ENCODE measurements at places on chromosomes 16 and 17.

GRCh38 chr17:27651411-27652345, 20.7 kb downstream of the LGALS9 start:
- peak; percentile 42 for DNase-seq

GRCh38 chr17:81957691-81958432, 3.1 kb downstream of the NOTUM start:
- no peak for DNase-seq

DNA sequence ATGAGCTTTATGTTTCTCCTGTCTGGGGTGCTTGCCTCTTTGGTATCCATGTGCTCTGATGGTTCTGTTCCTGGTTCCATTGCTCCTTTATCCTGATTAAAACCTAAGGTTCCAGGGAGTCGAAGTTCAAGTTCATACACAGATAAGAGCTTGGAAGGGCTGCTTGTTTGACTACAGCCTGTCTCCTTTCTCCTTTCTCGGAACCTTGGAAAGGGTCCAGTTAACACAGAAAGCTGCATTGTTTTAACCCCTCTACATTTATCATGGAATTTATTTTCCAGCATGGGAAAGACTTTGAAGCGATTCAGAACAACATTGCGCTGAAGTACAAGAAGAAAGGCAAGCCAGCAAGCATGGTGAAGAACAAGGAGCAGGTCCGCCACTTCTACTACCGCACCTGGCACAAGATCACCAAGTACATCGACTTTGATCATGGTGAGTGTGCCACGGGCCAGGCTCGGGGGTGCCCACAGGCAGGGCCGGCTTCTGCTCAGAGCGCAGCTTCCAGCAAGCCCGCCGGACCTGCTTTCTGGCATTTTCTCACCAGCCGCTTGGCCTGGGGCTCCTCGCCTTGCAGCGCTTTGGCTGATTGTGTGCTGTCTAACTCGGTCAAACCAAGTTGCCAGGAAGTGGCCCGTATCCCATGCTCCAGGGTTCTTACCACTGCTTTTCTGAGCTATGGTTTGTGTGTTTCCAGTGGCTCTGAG, 19.9 kb downstream of the CRAMP1 start:
- DNase-seq, result no peak

GRCh38 chr16:16154281-16154951, 68.9 kb downstream of the ABCC6 start:
- DNase-seq, result no peak

DNA sequence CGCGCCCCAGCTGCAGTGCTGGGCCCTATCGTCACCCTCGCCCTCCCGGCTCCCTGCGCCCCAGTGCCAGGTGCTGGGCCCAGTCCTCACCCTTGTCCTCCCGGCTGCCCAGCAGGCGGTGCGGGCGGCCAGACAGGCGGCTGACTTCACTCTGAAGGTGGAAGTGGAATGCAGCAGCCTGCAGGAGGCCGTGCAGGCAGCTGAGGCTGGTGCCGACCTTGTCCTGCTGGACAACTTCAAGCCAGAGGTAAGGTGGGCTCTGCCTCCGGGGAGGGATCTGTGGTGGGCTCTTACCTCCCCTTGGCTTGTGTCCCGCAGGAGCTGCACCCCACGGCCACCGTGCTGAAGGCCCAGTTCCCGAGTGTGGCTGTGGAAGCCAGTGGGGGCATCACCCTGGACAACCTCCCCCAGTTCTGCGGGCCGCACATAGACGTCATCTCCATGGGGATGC, 17.9 kb downstream of the QPRT start:
- no peak for DNase-seq

DNA sequence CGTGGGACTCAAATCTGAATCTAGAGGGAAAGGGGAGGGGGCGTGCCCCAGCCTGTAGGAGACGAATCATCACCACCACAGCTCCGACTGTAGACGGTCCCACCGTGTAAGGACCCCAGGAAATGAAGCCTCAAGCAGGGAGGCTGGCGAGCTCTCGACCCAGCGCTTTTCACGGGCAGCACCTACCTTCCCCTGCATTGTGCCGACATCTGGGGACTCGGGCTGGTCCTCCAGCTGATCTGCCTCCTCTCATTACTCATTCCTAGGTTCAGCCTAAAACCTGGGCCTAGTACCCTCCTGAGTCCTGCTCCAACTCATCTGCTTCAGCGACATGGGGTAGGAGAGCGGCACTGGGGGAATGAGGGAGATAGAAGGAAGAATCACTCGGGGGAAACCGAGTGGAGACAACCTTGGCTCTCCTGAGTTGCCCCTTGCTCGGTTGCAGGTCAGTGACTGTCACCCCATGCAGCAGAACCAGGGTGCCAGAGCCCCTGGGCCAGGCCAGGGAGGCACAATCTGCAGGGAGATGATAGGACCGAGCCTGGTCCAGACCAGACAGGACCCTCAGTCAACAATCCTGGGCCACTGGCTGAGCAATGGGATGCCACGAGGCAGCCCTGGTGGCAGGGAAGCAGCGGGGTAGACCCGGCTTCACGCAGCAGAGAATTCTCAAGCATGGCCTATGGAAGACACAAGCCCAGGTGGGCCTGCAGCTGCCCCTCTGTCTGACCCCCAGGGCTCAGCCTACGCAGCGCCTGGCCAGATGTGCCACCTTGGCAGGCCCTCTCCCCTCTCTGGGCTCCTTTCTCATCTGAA, 833 bp upstream of the BCAR1 start:
- no peak for DNase-seq

GRCh38 chr16:84811529-84811928, 8.3 kb upstream of the CRISPLD2 start:
- no peak for DNase-seq

DNA sequence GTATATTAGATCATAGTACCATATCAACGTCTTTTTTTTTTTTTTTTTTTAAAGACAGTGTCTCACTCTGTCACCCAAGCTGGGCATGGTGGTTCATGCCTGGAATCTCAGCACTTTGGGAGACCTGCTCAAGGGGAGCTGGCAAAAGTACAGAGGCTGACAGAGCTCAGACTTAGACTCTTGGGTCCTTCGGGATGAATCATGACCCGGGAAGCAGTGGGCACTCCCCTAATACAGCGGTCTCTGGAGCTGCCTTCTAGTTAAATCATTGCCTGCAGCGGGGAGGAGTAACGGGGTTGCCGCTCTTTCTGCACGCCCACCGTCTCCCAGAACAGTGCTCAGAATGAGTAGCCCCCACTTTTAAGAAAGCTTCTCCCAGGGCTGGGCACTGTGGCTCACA, 174.4 kb downstream of the CPPED1 start:
- peak; percentile 82 for DNase-seq

DNA sequence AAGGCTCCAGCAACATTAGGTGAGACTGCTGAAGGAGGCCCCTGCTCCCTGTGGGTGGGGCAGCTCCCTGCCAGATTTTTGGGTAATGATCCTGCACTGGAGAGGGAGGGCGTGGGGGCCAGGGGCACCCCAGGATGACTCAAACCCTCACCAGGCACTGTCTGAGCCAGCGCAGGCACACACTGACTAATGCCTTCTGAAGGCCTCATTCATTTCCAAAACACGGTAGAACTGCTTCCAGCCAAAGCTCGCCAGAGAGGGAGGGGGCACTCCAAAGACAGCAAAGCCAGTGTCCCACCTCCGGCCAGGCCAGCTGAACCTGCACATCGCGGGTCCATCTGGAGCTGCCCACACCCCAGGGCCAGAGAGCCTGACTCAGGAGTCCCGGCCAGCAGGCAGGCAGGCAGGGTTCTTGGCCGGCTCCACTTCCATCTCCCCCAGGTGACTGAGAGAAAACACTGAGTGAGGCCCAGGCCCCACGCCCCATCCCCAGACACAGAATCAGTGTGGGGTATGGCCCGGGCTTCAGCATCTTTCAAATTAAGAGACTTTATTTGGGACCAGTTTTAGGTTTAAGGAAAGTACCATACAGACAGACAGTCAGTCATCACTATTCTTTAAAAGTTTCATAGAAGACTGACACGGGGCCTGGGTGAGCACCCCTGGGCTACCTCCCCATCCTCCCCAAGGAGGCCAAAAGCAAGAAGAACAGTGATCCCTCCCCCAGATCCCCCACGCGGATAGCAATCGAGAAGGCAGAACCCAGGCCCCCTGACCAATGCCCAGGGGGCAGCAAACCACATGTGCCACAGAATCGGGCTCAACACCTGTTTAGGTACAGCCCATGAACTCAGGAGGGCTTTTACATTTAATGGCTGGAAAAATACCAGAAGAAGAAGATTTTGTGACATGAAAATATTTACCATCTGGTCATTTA, 2.3 kb downstream of the PIEZO1 start:
- DNase-seq, result peak; percentile 89

- no peak for DNase-seq
Observed at GRCh38 chr16:18800293-18800692, 1.1 kb downstream of the ARL6IP1 start.

DNA sequence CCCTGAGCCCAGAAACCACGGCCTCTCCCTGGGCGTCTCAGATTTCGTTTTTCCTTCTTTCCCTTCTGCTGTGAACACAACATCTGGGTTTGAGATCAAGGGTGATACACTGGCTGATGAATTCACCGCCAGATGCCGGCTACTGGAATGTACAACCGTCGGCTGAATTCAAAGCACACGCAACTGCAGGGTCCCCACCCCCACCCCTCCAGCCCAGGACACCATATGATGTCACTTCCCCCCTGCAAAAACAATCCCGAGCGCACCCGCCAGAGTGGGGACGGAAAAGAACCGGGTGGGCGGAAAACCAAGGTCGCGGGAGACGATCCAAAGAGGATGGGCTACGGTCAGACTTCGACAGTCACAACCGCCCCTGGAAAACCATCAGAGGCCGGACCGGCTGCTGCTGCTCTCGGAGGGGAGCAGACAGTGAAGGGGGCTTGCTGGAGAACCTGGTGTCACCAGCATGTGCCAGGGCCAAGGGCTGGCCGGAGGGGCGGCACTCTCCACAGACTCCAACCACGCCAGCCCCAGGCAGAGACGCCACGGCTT, 23.3 kb downstream of the CEP295NL start:
- no peak for DNase-seq

- DNase-seq, result no peak
Observed at GRCh38 chr17:6233856-6234255, 163.7 kb downstream of the WSCD1 start.

- DNase-seq, result no peak
Observed at GRCh38 chr17:36629970-36630502, 28.7 kb downstream of the MRM1 start.

DNA sequence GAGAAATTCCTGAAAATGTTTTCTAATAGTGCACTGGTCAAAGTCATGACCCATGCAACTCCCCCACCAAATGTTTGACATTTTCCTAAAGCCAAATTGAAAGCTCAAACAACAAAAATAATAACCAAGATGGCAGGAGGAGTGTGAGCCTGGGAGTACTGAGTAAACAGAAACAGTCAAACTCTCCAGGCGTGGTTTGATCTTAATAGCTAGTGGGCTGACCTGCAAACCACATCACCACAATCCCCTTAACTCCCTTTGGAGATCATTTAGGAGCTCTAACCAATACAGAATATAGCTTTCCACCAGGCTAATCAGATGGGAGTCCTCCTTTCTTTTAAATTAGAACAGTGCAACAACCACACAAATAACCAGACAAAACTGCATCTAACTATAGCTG, 19.2 kb upstream of the MEIOC start:
- DNase-seq, result no peak

- peak; percentile 53 for DNase-seq
Observed at GRCh38 chr17:72150632-72151460, 30.0 kb downstream of the SOX9 start.

DNA sequence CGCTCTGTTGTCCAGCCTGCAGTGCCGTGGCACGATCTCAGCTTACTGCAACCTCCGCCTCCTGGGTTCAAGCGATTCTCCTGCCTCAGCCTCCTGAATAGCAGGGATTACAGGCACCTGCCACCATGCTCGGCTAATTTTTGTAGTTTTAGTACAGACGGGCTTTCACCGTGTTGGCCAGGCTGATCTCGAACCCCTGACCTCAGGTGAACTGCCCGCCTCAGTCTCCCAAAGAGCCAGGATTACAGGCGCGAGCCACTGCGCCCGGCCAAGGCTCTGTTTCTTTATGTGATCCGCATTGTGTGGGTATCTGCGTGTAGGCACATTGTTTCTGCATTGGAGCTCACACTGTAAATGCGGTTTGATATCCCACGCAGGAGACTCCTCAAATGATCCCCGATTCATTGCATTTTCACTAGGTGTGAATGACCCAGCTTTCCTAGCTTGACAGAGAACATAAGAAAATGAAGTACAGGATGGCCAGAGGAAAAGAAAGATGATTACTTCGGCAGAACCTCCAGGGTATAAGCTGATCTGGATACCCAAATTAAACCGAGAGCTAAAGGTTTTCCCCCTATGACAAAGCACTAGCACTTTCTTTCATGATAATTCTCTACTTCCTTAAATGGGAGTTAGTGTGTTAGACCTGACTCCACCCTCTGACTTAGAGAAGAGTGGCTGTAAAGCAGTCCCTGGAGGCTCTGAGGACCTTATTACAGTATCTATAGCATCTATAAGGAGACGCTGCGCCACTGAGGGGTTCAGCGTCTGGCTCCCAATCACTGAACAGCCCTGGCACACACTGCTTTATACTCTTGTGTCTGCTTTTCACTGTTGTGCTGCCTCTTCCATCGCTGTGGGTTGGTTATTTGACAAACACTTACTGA, 17.3 kb downstream of the COTL1 start:
- no peak for DNase-seq

- no peak for DNase-seq
Observed at GRCh38 chr16:66446737-66447136, 19.6 kb downstream of the BEAN1 start.

- no peak for DNase-seq
Observed at GRCh38 chr16:85948616-85949265, 49.8 kb downstream of the IRF8 start.

GRCh38 chr17:13735861-13736260, 134.1 kb upstream of the HS3ST3A1 start:
- no peak for DNase-seq

DNA sequence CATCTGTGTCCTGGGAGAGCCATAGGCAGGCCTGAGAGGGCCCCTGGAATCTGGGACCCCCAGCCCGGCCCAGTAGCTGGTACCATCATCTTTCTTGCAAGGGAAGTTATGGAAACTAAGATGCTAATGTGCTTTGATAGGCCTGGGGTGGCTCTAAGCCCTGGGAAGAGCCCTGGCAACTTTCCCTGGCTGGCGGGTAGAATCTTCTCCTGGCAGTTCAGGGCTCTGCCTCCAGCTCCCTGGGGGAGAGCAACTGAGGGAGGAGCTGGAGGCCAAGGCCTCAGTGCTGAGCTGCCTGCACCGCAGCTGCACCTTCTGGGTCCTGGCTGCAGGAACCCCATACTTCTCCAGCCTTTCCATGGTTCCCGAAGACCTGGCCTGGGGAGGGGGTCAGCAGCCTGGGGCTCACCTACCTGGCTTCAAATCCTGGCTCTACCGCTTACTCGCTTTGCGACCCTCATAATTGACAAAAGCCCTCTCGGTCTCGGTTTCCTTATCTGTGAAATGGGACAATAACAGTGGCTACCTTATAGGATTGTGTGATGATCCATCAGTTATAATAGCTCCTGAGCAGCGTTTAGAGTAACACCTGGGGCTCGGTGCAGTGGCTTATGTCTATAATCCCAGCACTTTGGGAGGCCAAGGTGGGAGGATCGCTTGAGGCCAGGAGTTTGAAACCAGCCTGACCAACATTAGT, 333.7 kb downstream of the SEC14L1 start:
- DNase-seq, result peak; percentile 80

GRCh38 chr17:39098588-39098987, 52.8 kb downstream of the PLXDC1 start:
- no peak for DNase-seq
